NCI-H446 treated with DMSO at 0.1 percent for 48 hours (cell line): ENCODE measurements at places on chromosomes 4 and X.
A peak's percentile ranks its signal among the peaks of the same experiment; 100 is the strongest.

GRCh38 chrX:133722756-133723155 lies 262.6 kb downstream of the GPC3 start:
- DNase-seq: no peak

- DNase-seq: no peak
These were observed 204.7 kb downstream of the SPRY1 start for GRCh38 chr4:123600987-123601904.

GRCh38 chrX:17030092-17030491 lies 83.6 kb downstream of the REPS2 start:
- no peak for DNase-seq

GRCh38 chr4:94412658-94413038 lies 39.1 kb upstream of the PDLIM5 start:
- peak; percentile 47 for DNase-seq
